ENCODE measurements at places on chromosomes 6 and 20.

GRCh38 chr6:16670183-16670582 is 91.1 kb downstream of the ATXN1 start:
- no peak for DNase-seq

DNA sequence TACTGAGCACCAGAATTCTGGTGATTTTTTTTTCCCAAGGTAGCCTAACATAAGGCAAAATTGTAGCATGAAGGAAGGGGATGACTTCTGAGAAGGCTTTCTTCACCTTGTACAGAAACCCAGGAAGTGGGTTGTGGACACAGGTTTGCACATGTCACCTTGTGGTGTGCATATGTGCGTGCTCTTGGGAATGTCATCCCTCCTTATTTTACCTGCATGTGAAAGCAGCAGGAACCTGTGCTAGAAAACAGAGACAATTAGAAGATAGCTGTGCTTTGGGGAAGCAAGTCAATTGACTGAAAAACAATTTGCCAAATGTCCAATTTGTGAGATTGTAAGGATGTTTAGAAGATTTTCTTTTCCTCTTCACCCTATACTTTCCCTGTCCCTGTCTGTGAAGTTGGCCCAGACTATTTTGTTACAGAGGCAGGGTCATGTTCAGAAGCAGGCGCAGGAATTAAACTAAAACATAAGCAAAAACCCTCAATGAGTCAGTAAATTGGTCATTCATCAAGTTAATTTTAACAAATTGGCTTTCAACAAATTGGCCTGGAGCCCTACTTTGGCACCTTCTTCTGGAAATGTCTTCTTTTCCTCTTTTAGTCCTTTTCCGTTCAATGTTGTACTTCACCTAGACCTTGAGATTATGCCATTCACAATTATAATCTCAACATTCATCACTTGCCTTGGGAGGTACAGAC is 261.2 kb downstream of the ADGB start:
- DNase-seq: no peak

DNA sequence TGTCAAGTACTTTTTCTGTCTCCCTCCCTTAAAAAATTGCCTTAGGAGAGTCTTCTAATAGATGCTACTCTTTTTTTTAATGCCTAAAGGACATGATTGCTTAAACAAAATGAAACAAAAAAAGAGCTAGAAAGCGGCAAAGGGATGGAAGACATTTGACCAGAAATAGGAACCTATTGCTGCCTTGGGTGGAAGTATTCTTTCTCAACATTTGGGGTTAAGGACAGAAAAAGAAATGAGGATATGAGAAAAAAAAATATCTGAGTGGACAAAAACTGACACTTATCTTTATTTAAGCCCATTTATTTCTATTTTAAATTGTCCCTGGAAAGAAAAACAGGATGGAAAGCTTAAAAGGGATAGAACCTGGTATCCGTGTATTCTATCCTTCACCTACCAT is 664.9 kb upstream of the CITED2 start:
- DNase-seq: no peak

GRCh38 chr6:41247882-41248705 is 19.9 kb downstream of the TREML4 start:
- DNase-seq: no peak

DNA sequence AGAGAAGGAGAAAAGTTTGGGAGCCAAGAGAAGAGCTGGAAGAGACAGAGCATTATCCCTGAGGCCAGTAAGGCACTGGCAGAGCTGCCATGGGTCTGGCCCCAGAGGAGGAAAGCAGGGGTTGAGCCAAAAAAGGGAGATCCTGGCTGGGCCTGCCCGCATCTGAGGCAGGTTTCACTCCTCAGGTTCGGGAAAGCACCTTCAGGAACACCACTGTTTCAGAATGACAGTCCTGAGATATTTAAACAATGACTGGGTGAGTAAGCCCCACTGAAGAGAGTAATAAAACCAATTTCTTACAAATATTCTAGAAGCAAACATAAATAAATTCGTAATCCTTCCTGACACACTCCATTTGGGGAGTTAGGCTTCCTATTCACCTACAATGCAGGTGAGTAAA is 152.2 kb downstream of the BACH2 start:
- DNase-seq: no peak
